Neural progenitor cell (in vitro differentiated cells): ENCODE measurements at places on chromosomes 6 and 20.
A peak's percentile ranks its signal among the peaks of the same experiment; 100 is the strongest.

GRCh38 chr6:12750416-12750815 lies 33.8 kb downstream of the PHACTR1 start:
- peak; percentile 10 for DNase-seq

- DNase-seq, result peak; percentile 88
These were observed 40.1 kb downstream of the OR2B2 start for GRCh38 chr6:27871924-27872638.

GRCh38 chr6:90485635-90486277 lies 101.1 kb downstream of the MAP3K7 start:
- no peak for DNase-seq

DNA sequence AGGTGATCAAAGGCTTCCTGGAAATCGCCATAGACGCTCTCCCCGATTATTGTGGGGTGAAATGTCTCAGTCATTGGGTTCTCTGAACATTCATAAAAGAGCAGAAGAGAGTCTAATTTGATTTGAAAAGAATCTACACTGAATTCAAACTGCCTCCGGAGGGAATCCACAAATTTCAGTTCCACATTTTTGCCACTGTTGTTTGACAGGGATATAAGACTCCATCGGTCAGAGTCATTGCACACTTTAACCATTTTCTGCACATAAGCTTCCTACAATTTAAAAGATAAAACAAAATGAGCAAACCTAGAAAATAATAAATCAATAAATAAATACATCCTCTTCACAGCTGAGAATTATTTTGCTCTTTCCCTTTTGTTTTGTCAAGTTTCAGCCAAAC lies 2.3 kb downstream of the TENT5A start:
- no peak for DNase-seq

DNA sequence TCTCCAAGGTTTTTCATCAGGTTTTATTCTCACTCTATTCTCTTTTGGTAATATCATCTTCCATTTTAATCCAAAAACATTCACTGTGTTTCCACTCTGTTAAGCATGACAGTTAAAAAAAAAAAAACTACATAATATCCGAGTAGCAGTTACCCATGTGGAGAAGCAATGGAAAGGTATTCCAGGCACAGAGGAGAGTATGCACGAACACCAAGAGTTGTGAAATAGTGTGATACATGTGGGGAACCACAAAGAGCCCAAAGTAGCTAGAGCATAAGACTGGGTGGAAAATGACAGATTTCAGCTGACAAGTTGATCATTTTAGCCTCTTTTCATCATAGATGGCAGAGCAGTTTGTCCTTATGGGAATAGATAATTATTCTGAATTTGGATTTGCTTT lies 19.9 kb upstream of the FBXL4 start:
- no peak for DNase-seq

DNA sequence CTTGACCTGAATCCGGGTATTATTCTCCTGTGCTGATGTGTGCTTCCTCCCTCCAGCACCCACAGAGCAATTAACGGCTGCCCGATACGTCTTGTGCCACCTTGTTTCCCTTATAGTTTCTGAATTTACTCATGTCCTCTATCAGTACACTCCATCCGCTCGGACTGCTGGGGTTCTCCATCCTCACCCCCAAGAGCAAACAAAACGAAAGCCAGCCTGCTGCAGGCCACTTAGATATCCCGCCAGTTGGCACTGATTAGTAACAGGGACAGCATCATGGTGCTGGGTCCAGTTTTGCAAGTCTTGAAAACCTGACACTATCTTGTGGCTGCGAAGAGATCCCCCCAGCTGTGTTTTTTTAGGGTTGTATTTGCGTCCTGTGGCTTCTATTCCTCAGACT lies 71.8 kb downstream of the SSR1 start:
- DNase-seq, result no peak

GRCh38 chr6:44275271-44275748 lies 5.1 kb downstream of the TMEM151B start:
- no peak for DNase-seq

GRCh38 chr6:138562691-138563090 lies 63.4 kb upstream of the NHSL1 start:
- DNase-seq, result no peak

- no peak for DNase-seq
These were observed 336.6 kb downstream of the SYNE1 start for GRCh38 chr6:152300517-152300916.

GRCh38 chr6:29490552-29490951 lies 2.8 kb upstream of the MAS1L start:
- DNase-seq, result no peak

DNA sequence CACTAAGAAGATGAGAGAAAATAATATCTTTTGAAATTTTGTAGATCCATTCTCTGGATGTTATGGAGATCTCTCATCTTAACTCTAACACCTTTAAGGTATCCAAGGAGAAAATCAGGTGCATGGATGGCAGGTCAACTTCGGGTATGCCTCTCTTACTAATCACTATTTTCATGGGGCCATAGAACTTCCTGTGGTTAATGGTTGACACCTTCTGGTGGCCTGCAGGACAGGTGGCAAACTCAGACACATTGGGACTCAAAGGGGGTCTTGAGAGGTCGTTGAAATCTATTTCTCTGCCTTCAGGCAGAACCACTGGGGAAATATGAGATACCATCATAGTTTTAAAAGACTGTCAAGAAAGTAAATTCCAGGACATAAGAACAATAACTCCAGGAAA lies 76.5 kb downstream of the ADAT2 start:
- DNase-seq, result no peak

- no peak for DNase-seq
These were observed 13.9 kb downstream of the KHDRBS2 start for GRCh38 chr6:62272114-62272513.

DNA sequence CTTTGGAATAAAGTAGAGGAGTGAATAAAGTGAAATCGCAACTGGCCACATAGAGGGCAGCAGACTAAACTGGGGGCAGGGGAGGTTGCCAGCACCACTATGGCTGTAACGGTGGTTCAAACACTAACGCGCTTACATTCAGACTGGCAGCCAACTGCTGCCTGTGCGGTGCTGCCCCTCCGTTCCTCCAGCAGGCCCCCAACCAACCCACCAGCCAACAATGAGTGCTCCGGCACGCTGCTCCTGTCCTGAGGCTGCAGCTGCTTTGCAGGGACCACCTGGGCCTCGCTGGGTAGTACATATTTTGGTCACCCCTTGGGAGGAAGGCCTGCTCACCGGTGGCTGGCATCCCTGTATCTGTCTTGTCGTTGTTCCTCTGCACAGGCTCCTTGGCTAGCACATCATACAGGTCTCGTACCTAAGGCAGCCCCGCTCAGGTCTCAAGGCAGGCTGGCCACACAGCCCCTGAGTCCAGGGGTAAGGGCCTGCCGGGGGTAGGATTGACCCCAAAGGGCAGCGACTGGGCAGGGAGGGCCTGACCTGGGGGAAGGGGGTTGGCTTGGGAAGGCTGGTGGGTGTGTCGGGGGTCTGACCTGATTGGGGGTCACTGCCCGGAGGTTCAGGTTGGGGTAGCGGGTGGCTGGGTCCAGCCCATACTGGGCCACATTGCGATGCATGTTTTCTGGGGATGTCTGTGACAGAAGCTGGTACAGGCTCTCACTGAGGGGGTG lies 6.3 kb downstream of the MICAL1 start:
- no peak for DNase-seq

DNA sequence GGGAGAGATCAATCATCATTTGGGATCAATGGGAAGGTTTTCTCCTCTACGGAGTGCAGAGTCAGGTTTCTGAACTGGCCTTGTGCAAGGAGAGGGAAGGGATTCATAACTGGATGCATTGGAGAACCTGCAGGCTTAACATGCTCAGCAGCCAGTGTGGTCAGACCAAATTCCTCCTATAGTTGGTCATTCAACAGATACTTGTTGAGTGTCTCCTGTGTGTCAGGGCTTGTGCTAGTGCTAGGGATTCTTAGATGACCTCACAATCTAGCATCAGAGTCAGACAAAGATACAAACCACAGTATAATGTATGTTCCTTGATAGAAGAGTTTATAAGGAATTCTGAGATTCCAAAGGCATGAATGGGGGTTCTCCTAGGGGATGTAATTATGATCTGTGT lies 23.9 kb downstream of the RALY start:
- DNase-seq, result no peak

- no peak for DNase-seq
These were observed 119.7 kb upstream of the PRDM1 start for GRCh38 chr6:105966481-105966880.

DNA sequence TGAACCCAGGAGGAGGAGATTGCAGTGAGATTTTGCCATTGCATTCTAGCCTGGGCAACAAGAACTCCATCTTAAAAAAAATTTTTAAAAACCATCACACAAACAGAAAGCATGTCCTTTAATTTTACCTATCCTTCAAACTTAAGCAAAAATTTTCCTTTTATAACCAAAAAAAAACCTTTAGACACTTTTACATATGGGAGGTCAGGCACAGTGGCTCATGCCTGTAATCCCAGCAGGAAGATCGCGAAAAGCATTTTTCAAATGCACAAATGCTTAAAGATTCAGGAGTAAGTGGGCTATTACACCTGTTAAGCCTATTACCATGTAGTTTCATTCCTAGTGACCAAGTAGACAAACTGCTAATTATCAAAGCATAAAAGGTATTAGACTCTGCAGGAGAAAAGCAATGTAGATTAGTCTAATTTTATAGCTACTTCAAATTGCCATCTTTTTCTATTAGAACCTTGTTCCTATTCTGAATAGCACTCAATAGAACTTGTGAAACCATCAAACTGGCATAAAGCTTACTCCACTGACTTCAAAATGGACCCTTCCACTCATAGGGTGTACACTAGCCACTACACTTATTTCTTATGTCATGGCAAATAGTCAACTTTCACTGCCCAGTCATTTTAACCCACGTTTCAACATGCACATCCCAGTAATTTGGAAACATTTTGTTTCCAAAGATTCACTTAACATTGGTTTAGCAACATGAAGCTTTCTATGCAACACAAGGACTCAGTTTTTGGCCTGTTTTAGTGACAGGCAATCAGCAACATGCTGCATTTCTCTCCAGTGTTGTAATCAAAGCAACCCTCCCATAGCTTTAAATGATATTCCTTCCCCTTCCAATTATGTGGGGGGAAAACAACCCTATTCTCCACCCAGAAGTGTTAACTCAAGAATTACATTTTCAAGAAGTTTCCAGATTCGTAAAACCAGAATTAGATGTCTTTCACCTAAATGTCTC lies 4.0 kb downstream of the EEF1A1 start:
- DNase-seq, result no peak

- no peak for DNase-seq
These were observed 142.8 kb downstream of the COL21A1 start for GRCh38 chr6:56104591-56104990.

GRCh38 chr6:125741336-125741735 lies 8.1 kb upstream of the HEY2 start:
- no peak for DNase-seq

DNA sequence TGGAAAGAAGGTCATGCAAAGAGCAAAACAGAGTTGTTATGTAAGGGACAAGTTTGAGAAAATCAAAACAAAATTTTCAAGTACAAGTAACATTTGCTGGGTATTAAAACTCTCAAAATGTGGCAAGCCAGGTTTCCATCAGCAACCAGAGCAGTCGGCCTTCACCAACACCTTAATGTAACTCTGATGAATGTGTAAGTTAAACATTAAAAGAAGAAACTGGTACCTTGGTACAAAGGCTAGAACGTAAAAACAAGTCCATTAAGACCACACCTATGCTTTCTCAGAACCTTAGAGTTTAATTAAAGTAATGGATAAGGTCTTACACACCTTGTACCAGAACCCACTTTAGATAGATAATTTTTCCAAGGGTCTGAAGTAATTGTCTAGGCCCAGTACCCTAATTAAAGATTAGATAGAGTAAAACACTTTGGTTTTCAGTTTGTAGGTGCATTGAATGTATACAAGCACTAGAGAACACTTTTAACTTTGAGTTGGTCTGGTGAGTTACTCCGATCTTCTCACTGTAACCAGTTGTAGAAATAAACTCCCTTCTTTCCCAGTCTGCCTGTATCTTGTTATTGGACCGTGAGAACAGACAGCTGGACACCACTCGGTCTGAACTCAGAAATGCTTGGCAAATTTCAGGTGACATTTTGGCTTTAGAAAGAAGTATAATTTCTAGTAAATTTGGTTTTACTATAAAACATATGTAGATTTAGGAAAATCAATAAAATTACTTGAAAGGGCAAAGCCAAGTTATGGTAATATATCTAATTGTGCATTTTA lies 319.4 kb downstream of the HTR1B start:
- DNase-seq, result no peak

GRCh38 chr6:135390458-135390857 lies 107.1 kb downstream of the AHI1 start:
- DNase-seq, result no peak

DNA sequence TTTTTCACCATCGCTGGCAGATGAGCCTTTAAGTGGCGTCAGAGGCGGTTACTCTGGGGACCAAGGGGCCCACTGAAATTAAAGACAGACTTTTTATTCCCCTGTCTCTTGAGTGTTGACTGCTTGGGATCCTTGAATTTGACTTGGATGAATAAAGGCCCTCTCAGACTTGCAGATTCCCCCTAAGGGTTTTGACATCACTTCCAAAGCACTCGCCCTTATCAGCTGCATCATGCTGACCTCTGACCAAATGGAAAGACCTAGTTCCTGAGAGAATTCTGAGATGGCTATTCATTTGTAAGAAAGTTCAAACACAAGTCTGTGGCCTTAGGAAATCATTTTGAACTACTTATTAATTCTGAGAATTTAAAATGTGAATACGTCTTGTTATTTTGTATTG lies 13.5 kb upstream of the MOXD1 start:
- no peak for DNase-seq

DNA sequence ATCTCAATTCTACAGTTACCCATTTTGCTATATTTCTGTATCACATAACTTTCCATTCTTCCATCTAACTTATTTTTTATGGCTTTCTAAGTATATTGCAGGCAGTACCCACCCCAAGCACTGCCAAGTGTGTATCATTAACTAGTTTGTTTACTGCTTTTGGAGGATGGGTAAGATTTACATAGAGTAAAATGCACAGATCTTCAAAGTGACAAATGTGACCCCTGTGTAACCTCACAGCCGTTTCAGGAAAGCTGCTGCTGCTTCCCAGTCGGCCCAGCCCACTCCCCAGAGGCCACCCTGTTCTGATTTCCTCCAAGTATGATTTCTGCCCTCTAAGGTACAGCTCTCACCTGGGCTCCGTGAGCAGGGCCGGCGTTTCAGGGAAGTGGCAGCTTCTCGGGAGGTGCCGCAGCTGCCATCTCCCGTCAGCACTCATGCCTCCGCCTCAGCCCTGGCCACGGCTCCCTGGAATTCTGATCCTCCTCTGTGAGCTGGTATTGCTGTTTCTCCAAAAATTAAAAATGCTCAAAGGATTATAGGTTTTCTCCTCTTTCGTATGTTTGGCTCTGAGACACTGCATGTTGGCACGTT lies 15.0 kb upstream of the MAP1LC3A start:
- DNase-seq, result no peak

GRCh38 chr6:130810307-130811030 lies 16.7 kb upstream of the SMLR1 start:
- peak; percentile 9 for DNase-seq

- DNase-seq, result peak; percentile 87
These were observed 7.5 kb downstream of the RFX6 start for GRCh38 chr6:116884530-116884929.

GRCh38 chr6:167826896-167827582 lies at the start of gene AFDN:
TSS of gene AFDN (plus strand) at chr6:167826911. CDS start at chr6:167827133, 222 bp downstream.
- peak; percentile 89 for DNase-seq

- DNase-seq, result no peak
These were observed 149.9 kb downstream of the MMS22L start for GRCh38 chr6:97133067-97133466.

GRCh38 chr6:97919631-97920030 lies 636.6 kb upstream of the MMS22L start:
- DNase-seq, result no peak
